Activated T-cell treated with anti-CD3 and anti-CD28 coated beads, Interleukin-2, amount 50 U/mL, for 24 hours (primary cell): ENCODE measurements at places on chromosomes 16 and 17.

DNA sequence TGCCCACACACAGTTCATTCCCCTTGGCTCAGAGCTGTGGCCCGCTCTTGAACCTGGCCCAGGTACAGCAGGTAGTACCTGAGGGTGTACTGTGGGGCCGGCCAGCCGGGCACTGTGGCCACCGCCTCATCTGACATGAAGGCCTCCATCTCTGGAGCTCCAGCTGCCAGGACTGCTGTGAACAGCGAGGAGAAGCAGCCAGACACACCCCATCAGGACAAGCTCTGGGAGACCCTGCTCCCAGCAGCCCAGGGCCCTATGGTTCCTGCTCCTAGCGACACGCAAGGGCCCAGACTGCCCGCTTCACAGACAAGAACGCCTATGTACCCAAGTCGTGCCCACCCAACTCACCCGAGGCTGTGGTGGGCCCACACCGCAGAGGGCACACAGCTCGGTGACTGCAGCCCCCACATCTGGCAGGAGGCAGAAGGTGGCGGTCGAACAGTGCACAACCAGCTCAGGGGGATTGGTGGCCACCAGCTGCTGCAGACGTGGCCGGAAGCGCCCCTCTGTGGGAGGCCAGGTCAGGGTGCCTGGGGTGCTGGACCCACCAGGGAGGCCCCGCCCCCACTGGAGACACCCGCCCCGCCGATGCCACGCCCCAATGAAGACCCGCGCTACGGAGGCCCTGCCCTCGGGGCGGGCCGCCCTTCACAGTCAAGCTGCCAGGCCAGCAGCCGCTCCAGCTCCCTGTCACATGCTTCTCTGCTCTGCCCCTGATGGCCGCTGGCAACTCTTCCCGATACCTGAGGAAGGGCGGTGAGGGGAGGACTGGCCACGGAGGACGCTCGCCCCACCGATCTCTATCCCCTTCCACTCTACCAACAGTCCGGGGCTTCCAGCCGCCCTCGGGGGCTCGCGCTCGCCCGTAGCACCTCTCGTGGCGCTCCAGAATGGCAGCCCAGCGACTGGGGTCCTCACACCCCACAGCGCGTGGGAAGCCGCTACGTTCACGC, 1.1 kb upstream of the STUB1 start:
- no peak for DNase-seq

GRCh38 chr17:35841505-35841904, 27.2 kb downstream of the HEATR9 start:
- no peak for DNase-seq

GRCh38 chr16:75555213-75555706, 792 bp downstream of the TMEM231 start:
- no peak for DNase-seq

DNA sequence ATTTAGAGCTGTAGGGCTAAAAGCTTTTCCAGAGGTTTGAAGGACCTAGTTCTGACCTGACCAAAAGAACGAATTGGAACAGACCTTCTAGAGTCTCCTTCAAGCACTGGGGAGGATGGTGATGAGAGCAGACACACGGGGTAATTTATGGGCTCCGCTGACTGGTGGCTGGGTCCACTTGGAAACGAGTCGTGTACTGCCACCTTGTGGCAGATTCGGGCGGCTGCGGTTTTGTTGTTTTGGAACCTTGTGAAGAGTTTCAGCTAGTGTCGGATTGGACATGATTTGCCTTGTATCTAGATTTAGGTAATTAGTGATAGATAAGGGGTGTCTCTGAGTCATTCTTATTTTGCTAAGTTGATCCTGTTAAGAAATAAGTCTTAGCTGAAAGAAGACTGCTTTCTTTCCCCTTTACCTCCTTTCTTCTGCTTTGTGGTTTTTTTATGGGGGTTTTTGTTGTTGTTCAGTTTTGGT, 98.9 kb downstream of the AATF start:
- peak; percentile 84 for DNase-seq

DNA sequence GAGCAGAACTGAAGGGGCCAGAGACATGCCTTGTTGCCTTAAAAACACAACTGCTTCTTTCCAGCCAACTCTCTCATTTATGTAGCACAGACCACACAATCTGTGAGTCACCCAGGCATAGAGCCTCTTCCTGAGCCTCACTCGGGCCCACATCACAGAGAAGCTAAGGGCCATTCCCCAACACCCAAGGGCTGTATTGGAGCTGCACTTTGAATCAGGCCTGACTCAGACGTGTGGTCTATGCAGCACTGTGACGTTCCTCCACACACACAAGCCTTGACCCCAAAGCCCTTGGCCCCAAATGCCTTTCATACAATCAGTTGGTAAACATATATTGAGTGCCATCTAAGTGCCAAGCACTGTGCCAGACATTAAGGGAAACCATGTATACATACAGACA, 308.9 kb upstream of the DYNLRB2 start:
- no peak for DNase-seq

- DNase-seq, result no peak
Measured at GRCh38 chr17:2084766-2085647, 30.1 kb downstream of the HIC1 start.

DNA sequence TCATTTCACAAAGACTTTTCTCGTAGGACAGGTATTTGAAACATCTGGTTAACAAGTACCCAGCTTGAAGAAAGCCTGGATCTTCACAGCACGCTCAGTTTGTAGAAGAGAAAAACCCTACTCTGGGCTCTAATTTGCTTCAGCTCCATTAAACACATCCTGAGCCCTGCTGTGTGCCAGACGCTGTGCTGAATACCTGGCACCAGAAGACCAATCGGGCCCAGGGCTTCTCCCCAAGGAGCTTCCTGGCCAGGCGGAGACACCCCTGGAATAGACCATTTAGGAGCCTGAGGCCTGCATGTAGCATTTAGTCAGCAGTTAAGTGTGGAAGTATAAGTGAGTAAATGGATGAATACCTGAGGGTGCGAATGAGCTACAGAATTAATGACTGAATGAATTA, 8.9 kb upstream of the ABAT start:
- DNase-seq, result no peak

DNA sequence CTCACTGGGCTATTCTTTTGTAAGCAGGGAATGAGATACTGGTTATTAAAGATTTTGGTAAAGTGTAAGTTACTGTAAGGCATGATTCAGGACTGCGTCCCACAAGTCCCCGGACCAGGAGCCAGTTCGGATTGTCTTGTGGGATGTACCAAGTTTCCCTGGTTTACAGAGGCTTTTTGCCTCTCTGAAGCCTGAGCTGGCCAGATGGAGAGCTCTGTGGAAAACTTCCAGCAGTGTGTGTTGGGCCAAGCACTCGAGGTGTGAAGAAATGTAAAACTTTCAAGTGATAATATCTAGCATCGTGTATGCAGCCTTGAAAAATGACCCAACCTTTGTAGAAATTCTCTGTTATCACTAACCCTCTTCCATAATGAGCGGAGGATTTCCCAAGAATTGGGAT, 2.4 kb downstream of the EPN2 start:
- no peak for DNase-seq

DNA sequence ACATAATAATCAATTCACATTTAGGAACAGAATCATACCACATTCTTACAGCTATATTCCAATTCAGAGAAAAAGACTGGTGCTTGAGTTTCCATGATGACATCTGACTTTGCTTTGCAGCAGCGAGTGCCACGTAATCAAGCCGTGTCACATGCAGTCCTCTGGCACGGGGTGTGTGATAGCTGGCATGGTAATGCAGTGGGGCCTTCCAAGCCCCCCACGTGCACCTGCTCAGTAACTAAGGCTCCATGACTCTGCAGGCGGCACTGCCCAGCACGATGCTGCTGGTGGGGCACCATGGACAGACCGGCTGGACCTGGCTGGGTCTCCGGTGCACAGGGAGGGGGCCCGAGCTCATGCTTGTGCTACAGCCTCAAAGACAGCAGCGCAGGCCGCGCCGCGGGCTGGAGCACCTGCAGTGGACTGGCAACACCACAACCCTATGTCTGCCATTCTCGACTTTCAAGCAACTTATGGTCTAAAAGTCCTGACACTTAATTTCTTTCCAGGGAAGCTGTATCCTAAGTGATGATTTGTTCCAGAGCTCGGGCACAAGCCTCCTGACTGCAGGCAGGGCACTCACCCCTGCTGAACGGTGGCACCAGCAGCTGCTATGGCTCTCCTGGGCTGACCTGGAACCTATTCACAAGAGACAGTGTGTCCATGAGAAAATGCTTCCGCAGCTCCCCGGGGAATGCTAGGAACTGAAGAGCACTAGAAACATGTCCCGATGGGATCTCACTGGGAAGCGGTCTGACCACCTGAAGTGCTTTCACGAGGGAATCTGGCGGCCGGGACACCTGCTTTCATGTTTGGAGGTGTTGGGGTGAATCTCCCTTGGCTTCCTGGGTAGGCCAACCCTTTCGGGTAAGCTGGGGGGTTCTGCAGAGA, 99.5 kb upstream of the DNAH17 start:
- peak; percentile 19 for DNase-seq

GRCh38 chr17:72358465-72358864, 237.6 kb downstream of the SOX9 start:
- DNase-seq, result no peak

DNA sequence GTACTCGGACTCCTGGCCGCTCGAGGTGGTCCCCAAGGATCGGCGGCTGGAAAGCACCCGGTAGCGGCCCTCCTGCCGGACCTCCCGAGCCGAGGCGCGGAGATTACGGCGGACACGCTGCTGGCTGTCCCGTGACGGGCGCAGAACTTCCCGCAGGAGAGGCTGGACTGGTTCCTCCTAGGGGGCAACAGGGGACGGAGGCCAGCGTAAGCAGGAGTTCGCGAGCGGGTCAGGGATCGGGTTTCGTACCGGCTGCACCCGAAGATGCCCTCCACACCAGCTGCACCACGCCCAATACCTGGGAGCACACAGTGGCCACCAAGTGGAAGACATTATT, 341 bp downstream of the SLC7A6OS start:
- no peak for DNase-seq

GRCh38 chr16:73610605-73611156, 562.8 kb upstream of the ZFHX3 start:
- no peak for DNase-seq

GRCh38 chr17:82348434-82348833, 10.6 kb upstream of the TEX19 start:
- no peak for DNase-seq
